ENCODE measurements at places on chromosomes 6 and 20.

DNA sequence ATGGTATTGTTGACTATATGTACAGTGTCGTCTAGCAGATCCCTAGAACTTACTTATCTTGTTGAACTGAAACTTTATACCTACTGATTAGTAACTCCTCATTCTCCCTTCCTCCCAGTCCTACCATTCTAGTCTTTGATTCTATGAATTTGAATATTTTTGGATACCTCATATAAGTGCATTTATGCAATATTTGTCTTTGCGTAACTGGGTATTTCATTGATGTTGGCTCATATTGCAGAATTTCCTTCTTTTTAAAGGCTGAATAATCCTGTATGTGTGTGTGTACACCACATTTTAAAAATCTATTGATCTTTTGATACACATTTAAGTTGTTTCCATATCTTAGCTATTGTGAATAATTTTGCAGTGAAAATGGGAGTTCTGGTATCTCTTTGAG, 119.9 kb downstream of the SOX4 start:
- DNase-seq = no peak

- peak; percentile 22 for DNase-seq
Measured at GRCh38 chr6:37433657-37434271, 743 bp downstream of the CMTR1 start.

- DNase-seq = no peak
Measured at GRCh38 chr6:42777126-42777822, 4.6 kb upstream of the BICRAL start.

DNA sequence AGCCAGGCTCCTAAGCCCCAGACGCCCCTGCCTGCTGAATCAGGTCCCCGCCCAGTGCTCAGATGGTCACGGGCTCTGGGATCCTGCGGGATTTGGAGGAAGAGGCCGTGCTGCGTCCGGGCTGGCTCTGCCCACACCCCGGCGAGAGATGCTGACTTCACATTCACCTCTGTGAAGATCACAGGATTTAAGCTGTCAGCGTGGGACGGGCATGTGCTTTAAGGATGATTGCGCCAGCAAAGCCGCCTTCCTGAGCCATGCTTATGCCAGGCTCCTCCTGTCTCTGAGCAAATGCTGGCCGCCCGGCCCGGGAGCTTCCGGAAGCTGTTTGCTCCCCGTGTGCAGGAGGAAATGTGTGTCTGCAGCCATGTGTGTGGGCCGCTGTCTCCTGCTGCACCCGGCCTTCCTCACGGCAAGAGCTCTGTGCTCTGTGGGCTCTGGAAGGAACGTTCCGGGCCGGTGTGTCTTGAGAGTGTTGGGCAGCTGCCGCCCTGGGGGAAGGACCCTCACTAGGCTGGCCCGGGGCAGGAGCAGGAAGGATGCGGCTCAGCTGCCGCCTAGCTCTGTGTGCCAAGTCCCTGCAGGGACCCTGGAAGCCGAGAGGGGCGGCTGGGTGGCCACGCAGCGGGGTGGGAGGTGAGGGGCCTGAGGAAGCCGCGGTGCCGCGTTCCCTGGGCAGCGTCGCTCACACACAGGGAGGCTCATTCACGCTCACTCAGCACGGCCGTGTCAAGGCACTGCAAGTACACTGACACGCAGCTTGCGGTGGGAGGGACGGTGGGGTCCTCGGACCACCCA, 19.0 kb upstream of the BHLHE23 start:
- DNase-seq = no peak

DNA sequence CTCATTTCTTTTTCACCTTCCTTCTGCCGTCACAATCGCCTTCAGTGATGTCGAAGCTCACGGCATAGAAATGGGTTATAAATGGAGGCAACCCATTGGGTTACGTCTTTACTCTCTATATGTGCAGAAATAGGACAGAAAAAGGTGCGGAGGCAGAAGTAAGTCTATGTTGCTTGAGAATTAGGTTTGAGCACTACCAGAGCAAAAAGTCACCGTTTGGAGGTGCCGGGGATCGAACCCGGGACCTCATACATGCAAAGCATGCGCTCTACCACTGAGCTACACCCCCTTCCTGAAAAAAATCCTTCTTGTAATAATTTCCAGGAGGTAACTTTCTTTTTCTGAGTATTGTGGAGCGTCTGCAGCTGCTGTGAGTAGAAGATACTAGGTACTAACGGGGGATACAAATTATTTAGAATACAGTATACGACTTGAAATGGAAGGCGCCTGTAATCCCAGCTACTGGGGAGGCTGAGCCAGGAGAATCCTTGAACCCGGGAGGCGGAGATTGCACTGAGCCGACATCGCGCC, 134.2 kb downstream of the TRIM27 start:
- DNase-seq = no peak

DNA sequence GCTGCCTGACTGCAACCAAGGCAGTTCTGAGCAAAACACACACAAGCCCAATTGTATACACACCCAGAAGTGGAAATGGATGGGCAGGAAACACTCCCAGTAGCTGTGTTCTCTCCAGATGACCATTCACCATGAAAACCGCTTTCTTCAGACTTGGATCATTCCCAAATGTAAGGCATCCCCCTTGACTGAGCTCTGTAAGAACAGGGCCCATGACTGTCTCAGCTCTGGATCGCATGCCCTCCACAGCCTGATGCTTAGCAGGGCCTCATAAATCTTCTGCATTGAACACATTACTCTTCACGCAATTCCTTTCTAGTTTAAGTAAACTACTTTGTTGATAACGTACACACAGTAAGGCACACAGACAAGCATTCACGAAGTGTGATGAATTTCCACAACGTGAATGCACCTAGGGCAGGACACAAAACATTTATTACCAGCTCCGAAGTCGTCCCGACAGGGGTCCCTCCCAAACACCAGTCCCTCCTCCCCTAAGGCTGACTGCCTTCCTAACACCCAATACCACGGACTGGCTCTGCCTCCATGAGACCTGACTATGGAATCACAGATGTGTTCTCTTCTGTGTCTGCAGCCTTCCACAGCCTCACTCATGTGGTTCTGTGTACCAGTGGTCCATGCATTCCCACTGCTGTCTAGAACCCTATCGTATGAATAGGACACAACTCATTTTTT, 31.7 kb downstream of the BMP7 start:
- no peak for DNase-seq

DNA sequence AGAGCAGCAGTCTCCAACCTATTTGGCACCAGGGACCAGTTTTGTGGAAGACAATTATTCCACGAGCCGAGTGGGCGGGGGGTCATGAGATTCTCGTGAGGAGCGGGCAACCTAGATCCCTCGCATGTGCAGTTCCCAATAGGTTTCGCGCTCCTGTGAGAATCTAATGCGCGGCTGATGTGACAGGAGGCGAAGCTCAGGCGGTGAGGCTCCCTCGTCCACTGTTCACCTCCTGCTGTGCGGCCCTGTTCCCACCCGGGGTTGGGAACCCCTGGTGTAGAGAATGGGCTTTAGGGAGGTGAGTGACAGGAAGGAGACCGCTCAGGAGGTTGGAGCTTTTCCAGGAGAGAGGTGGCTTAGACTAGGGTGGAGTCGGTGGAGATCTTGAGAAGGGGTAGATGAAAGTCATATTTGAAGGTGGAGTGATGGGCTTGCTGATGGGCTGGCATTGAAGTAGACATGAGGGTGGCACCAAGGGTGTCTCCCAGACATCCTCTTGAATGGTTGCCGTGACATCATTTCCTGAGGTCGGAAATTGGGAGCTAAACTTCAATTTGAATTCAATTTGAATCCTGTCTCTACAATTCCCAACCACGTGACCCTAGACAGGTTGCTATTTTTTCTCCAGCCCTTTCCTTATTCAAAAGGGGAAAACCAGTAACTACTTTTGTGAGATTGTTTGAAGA, 1.5 kb upstream of the RAD21L1 start:
- no peak for DNase-seq

DNA sequence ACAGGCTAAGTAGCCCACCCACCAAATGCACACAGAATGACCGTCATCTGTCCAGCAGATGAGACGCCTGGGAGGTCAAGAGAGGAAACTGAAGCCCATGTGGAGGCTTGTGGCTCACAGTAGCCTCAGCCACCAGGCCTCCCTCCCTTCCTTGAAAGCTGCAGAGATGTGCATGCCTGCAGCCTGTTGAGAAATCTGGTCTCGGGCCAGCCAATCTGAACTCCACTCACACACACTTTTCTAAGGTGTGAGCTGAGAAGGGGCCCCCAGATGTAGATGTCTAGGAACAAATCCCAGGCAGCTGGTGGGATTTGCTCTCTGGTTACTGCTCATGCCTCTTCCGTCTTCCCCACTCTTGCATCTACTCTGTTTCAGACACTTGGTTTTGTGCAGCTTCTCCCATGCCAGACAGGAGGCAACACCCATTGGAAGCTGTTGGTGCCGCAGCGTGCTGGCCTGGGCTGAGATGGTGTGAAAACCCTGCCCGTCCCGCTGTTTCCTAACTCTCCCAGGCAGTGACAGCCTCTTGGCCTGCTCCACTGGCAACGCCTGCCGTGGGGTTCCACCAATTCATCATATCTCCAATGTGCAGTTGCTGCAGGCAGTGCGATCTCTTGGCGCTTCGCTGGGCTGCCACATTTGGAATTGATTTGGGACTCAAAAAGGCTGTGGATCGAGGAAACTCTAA, 24.1 kb upstream of the PAX1 start:
- no peak for DNase-seq

DNA sequence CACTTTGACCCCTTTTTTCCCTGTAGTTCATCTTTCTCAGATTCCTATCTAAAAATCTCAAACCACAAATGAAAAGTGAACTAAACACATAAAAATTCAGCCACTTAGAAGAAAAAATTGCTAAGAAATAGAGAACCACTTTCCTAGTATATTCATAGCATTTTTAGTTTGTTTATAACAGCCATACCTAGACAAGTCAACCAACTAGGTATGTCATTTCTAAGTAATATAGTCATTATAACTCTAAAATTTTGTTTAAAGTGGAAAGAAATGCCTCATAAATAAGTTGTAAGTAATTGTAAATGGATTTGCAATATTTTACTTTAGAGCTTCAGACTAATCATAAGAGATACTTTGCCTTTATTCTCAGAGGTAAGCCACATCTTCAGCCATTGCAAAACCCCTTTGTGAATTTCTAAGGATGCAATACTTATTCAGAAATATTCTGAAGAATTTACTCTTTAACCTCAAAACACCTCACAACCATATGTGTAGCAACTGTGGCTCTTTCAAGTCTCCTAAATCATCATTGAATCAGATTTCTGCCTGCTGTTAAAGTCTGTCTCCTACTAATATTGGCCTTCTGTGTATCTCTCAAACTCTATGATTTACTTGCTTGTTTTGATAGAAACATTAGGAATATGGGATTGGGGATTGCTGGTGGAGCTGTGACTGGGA, 6.9 kb upstream of the SUMO4 start:
- DNase-seq = no peak

- no peak for DNase-seq
Measured at GRCh38 chr20:20480126-20480525, 112.2 kb downstream of the INSM1 start.

- DNase-seq = no peak
Measured at GRCh38 chr6:100088009-100088408, 94.0 kb upstream of the MCHR2 start.

DNA sequence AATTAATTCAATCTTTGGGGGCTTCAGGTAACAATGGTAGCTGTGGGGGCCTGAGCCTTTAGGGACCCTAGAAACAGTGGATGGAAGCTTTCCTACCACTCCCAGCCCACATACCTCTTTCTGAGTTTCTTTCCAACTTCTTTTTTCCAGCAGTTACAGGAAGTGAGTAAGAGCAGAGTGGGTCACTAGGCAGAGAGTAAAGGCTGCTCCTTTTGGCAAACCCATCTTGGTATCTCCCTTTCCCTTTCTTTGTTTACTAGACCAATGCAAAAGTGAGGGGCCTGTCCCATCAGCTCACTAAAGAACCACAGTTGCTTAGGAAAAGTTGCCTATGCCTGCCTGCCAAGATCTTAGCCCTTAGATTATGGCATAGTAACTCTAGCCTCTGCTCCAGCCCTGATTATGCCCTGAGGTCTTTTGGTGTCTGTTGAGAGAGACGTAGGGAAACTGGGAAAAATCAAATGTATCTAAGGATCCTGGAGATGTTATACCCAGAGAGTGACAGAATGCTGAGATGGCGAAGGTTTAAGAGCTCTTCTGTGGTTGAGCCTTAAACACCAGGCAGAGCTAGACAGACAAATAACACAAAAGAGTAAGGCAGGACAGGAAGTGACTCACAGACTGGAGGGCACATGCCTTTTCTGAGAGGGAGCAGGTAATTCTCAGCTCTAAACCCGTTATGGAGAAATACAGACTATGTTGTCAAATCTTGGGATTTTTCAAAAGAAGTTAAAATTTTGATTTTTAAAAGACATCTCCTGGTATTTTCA, 31.3 kb downstream of the TRMT6 start:
- no peak for DNase-seq

DNA sequence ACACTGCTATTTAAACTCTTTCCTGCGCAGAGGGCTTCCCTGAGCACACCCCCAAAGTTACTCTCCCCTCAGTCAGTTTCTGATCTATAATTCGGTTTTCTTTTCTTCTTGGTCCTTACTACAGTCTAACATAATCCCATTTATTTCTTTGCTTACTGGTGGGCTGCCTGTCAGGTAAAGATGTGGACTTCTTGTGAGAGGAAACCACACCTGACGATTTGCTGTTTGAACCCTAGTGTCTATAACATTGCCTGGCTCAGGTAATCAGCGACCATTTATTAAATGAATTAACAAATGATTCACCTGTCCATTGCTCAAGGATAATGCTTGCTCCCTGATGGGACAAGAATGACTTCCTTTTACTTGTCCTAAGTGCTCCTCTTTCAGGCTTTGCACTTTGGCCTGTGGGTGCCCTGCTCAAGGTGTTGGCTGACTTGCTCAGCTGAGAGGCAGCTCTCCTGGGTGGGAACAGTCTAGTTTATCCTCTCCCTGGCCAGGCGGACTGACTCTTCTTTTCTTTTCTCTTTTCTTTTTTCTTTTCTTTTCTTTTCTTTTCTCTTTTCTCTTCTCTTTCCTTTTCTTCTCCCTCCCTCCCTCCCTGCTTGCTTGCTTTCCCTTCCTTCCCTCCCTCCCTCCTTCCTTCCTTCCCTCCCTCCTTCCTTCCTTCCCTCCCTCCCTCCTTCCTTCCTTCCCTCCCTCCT, 233.1 kb downstream of the BCAS1 start:
- no peak for DNase-seq

DNA sequence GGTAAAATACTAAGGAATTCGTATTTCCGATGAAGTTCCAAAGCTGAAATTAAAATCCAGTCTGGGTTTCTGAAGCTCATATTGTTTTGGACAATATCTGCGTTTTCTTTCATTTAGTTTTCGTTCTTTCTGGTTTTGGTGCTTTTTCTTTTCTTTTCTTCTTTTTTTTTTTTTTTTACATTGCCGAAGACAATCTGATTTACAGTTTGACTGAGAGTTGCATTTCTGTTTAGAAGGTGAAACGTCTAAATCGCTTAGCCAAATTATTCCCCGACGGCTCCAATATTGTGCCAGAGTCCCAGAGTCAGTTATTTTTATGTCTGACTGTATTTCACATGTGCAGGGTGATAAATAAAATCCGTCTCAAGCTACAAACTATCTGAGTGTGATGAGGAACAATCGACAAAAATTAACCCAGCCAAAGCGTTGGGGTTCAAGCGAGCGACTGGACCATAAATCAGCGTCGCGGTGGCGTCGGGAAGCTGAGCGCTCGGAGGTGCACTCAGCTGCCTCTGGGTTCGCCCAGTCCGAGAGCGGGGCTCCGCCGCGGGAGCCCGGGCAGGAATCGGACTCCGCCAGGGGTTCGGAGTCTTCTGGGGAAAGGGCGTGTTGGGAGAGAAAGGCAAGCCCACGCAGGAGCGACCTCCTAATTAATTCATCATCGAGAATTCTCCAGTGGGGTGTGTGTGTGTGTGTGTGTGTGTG, 8.2 kb upstream of the TBX18 start:
- DNase-seq = no peak
